ENCODE measurements at places on chromosomes 5 and 9.
A peak's percentile ranks its signal among the peaks of the same experiment; 100 is the strongest.

DNA sequence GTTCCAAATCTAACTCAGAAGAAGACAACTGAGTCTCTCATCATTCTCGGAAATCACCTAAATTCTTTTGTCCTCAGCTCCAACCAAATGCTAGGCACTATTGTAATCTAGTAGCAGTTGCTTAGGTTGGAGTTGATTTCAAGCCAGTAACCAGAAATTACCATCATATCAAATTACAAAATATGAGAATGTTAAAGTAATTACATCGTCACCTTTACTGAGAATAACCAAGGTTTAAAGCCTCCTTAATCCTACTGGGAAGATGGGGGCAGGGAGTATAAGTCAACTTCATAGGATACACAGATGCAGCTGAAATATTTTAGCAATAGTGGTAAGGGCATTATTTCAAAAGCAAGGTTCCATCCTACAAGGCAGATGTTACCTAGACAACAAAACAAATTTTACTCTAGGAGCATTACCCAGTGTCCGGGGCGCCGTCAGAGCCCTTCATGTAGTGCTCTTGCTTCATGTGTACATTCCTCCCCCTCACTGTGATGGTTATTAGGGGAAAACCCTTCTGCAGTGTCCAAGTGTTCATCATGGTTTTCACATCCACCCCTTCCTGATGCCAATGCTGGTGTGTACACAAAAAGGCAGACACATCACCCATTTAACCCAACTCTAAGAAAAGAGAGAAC lies 19.5 kb downstream of the ERAP1 start:
- no peak for DNase-seq

DNA sequence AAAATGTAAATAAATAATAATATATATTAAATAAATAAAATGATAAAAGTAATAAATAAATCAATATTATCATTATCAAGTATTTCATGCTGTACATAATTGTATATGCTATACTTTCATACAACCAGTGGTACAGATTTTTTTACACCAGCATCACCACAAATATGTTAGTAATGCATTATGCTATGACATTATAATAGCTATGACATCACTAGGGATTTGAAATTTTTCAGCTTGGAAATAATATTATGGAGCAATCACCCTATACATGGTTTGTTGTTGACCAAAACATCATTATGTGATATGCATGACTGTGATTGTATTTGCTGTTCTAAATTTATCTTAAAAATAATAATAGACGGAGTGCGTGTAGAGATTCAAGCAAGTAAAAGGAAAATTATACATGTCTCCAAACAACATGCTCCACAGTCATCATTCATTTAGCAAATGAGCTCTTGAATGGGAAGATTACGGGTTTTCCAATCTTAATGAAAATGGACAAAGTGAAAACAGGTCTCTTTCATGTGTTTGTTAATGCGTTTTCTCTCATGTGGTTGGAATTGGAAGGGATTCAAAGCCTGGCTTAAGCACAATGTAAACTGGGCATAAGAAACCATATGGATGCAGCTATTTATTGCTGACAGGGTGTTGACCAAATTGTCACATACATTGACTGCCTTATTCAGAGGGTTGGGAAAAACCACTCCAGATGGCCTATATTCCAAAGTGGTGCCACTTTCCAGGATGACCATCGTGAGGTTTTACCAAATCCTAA lies 643.0 kb upstream of the RGMB start:
- peak; percentile 43 for DNase-seq

DNA sequence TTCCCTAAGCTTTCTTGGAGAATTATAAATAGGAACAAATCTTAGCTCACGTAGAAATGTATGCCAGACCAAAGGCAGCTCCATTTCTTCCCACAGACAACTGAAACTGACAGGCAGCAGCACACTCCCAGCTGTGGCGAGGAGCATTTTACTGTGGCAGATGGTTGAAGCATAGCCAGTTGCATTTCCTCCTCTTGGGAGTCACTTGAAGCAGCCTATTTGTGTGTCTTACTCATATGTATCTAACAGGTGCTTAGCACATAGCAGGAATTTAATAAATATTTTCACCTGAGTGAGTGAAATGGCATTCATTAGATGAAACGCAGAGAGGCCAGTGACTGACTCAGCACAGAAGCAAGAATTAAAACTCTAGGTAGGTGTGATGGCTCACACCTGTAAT lies 12.3 kb upstream of the MTMR12 start:
- peak; percentile 52 for DNase-seq

DNA sequence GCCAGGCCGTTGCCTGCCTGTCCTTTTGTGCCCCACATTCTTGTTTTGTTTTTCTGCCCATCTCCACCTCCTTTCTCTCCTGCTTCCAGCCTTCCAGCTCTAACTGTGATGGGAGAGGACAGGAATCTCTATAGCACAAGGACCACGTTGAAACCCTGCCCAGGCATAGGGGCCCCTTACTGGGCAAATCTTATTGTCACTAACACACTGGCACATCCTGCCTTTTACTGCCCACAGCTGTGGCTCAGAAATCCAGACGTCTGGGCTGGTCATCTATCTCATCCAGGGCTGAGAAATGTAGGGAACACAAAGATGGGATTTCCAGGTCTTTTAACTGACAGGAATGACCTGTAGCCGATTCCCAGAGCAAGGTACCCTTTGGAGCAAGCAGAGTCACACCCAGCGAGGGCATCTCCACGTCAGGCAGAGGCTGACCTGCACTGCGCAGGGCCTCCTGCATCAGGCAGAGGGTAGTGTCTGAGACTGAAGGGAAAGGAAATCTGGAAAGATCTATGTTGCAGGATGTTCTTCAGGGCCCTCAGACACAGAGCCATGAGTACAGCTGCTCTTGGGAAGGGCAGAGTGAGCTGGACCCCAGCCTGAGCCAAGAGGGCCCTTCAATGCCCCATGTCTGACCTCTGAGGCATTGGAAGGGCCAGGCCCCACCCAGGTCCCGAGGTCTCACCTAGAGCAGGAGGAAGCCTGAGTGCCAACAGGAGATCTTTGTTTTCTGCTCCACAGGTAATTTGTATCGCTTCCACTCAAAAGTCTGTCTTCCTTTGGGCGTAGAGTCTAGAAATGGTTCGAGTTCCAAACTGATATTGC lies 278.8 kb downstream of the FSTL4 start:
- no peak for DNase-seq

GRCh38 chr9:10252174-10252573 lies 360.6 kb downstream of the PTPRD start:
- no peak for DNase-seq

- peak; percentile 29 for DNase-seq
Measured at GRCh38 chr9:257957-258356, 43.3 kb downstream of the DOCK8 start.

DNA sequence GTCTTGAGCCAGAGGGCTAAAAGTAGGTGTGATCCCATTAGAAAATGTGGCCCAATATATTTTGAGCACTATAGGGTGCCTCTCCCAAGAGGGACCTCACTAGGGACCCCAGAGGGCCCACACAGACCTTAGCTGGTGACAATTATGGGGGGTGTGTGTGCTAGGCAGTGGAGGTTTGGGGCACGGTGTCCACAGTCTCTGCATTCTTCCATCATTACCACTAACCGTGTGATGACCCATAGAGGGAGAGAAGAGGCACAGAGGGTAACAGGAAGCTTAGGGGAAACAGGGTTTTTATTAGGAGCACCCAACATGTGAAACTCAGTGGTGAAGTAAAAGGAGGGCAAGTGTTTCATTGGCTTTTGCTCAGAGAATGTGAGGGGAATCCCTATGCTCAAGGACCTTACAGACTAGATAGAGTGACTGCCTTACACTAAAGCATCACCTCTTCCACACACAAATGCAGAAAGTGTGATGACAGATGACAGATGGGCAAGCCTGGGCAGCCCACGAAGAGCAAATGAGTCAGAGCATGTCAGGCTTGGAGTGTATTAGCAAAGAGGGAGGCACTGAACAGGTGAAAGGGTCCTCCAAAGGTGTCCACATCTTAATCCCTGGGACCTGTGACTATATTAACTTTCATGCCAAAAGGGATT lies 2.5 kb upstream of the ACTL7A start:
- DNase-seq: no peak

DNA sequence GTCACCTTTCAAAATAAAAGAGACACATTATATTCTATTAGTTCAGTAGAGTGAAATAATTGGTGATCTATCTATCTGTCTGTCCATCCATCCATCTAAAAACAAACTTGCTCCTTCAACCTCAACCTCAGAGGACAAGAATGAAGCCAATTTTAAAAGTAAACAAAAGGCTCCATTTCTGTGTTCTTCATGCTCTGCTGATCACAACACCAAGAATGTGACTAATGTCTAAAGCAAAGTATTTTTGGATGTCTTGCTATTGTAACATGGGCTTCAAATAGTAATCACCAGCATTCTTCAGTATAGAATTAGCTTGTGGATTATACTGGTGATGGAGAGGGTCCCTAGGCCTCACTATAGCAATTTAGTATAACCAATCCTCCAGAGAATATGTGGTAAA lies 1304.4 kb downstream of the MAT2B start:
- no peak for DNase-seq

DNA sequence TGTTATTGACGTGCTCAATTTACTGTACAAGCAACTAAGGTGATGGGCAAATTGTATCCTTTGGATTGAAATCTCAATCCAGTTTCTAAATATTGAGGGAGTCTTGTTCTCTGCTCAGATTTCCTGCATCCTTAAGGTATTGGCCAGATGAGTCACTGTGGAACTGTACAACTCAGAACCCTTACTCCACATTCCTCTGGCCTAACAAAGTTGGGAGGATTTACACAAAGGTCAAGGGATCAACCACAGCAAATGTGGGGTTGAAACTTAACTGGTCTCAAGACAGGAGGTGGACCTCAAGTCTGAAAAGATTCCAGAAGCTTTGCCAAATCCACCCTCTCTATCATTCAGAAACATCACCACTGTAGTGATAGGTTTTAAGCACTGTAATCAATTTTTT lies 81.5 kb upstream of the AGXT2 start:
- no peak for DNase-seq

DNA sequence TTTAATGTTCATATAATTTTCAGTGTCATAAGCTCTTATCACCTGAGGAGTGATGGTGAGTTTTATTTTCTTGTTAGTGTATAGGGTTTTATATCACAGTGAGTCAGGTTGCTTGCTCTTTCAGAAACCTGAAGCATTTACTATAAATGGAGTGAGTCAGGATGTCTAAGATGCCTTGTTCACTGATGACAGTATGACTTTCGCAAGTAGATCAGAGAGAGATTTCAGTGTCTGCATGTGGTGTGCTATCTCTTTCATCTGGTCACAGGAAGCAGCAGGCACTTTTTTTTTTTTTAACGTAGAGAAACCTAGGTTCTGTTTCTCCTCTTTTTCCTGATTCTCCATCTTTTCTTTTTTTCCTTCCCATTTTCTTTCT lies 237.1 kb downstream of the DMRTA1 start:
- no peak for DNase-seq

GRCh38 chr5:41151564-41151963 lies 61.8 kb downstream of the C6 start:
- DNase-seq: peak; percentile 84

- DNase-seq: no peak
Measured at GRCh38 chr5:50923768-50924494, 257.5 kb downstream of the PARP8 start.

- DNase-seq: no peak
Measured at GRCh38 chr9:77175151-77175550, 2.2 kb upstream of the VPS13A start.

DNA sequence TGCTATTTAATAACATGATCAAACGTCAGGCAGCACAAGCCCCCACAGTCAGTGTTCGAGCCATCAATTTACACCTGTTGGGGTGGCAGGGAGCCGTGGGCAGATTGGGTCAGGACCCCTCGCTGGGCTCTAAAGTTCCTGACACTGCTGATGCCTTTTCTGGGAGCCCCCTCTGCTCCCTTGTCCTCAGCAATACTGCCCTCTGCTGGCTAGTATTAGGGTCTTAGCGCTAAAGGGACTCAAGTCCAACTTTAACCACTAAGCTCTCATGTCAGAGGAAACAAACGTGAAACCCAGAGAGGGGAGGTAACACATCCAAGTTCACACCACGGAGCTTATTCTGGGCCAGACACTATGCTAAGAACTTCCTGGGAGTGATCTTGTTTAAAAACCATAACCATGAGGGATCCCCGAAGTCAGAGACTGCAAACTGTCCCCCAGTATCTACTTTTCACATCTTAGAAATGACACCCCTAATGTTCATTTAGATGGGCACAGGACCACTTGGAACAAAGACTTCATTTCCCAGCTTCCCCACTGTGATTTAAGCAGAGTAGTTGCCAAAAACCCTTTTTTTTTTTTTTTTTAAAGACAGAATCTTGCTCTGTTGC lies 20.4 kb downstream of the ANKS6 start:
- DNase-seq: peak; percentile 63

DNA sequence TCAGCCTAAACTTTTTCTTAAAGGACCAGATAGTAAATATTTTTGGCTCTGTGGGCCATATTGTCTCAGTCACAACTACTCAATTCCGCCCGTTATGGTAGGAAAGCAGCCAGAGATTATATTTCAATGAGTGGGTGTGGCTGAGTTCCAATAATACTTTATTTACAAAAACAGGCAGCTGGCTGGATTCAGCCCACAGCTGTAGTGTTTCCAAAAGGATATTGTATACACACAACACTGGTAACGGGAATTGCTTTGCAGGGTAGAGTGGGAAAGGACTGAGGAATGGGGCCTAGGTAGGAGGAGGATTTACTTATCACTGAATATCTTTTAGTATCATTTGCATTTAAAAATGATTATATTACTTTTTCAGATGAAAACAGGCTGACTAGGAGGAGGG lies 21.0 kb downstream of the GCNT4 start:
- DNase-seq: no peak

- no peak for DNase-seq
Measured at GRCh38 chr5:166341740-166342337, 1949.6 kb upstream of the WWC1 start.

DNA sequence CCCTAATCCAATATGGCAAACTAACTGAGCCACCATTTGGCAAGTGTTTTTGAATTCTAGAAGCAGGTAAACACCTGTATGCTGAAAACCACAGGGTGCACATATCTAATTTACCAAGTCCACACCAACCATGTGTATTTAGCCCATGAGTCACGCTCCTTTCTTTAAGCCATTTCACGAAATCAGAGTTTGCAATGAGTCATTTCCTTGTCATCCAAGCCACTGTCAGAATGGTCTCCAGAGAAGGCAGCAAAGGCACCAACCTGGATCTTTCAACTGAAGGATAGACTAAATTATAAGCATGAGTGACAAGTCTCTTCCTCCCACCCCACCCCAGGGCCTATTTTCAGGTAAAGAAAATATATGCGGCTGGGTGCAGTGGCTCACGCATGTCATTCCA lies 110.0 kb downstream of the PAX5 start:
- no peak for DNase-seq

DNA sequence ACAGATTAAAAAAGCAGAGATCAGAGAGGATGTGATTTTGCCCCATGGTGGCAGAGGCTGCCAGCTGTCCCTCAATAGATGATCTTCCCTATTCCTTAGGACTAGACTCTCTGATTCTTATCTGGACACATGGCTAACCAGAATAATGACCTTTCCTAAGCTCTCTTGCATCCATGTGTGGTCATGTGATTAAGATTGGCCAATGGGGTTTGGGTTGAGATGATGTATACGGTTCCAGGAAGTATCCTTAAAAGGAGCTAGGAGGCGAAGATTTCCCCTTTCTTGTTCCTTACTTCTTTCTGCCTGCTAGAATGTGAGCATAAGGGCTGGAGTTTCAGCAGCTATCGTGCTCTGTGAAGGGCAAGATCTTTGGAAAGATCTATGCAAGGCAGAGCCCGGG lies 39.8 kb downstream of the FOXI1 start:
- no peak for DNase-seq

- no peak for DNase-seq
Measured at GRCh38 chr5:128074171-128074570, 9.4 kb upstream of the SLC12A2 start.

Data from lung (tissue), 17 donors.